DND-41 (cell line): ENCODE measurements at places on chromosomes 7 and 10.

- no peaks in the 10 kb centered on the region for H3K27me3 ChIP-seq
- H3K27ac ChIP-seq, result no peak overlapping the region
- no peak overlapping the region for H3K4me3 ChIP-seq
- no peaks in the 10 kb centered on the region for H3K4me1 ChIP-seq
- DNase-seq, result no peak
These were observed 221.7 kb downstream of the KIAA1217 start for GRCh38 chr10:24430591-24430990.

- no peaks in the 10 kb centered on the region for H3K4me1 ChIP-seq
- H3K27ac ChIP-seq, result no peak overlapping the region
- H3K36me3 ChIP-seq, result no peaks in the 10 kb centered on the region
- no peak for DNase-seq
These were observed 25.8 kb upstream of the LEP start for GRCh38 chr7:128215281-128215680.

GRCh38 chr10:101273330-101273729 lies 44.1 kb upstream of the LBX1 start:
- H3K36me3 ChIP-seq, result no peaks in the 10 kb centered on the region
- H3K4me1 ChIP-seq, result no peaks in the 10 kb centered on the region
- H3K27ac ChIP-seq, result no peak overlapping the region
- no peak for DNase-seq
- H3K27me3 ChIP-seq, result peaks cover 11% of the 10 kb centered on the region

GRCh38 chr7:80583901-80584300 lies 54.5 kb upstream of the CD36 start:
- H3K4me1 ChIP-seq, result no peaks in the 10 kb centered on the region
- H3K4me3 ChIP-seq, result no peak overlapping the region
- no peaks in the 10 kb centered on the region for H3K27me3 ChIP-seq
- no peak overlapping the region for H3K27ac ChIP-seq
- H3K36me3 ChIP-seq, result no peaks in the 10 kb centered on the region

DNA sequence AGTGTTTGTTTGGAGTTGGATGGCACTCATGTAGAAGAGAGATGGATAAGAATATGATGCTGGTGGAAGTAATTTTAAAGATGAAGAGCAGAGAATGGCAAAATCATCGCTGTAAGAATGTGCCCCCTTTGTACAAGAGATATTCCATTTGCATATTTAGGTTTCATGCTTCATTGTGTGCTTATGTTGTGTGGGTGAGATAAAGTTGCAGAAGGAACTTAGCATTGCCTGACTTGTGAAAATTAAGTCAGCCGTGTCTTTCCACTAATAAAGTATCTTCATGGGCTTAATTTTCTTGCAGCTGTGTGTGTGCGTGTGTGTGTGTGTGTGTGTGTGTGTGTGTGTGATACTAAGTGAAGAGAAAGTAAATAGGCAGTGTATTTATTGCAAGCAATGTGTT lies 381.9 kb downstream of the OTUD1 start:
- H3K4me1 ChIP-seq, result no peaks in the 10 kb centered on the region
- no peak overlapping the region for H3K27ac ChIP-seq
- no peak overlapping the region for H3K4me3 ChIP-seq
- H3K27me3 ChIP-seq, result peaks cover 5% of the 10 kb centered on the region
- H3K36me3 ChIP-seq, result no peaks in the 10 kb centered on the region

DNA sequence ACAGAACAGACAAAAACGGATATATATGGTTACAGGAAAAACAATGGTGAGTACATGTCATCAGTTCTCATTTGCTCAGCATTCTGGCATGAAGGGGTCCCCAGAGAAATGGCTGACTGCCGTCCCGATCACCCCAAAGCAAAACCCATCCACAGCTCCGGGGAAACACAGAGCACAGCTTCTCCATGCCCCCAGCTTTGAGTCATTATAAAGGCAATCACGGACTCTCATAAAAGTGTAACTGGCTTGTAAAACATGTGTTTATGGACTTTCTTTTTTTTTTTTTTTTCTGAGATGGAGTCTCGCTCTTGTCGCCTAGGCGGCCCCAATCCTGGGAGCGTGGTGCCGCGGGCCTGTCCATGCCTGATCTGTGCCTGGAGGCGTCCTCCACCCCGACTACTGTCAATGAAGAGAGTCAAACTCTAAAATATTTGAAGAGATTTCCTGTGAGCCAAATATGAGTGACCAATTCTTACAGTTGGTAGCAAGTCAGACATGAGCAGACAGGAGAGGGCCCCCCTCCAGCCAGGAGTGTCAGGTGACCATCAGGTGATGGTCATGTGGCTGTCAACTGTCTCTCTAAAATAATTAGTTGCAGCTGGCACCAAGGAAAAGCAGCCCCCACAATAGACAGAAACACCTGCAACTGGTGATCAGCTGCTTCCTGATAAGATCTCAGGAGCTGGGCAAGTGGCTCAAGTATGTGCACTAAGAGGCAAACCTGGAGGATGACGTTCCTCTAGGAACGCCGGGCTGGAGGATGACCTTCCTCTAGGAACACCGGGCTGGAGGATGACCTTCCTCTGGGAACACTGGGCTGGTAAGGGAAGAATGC lies 21.7 kb upstream of the NOM1 start:
- DNase-seq, result no peak
- peaks cover 19% of the 10 kb centered on the region for H3K27me3 ChIP-seq
- peaks cover 14% of the 10 kb centered on the region for H3K4me1 ChIP-seq

DNA sequence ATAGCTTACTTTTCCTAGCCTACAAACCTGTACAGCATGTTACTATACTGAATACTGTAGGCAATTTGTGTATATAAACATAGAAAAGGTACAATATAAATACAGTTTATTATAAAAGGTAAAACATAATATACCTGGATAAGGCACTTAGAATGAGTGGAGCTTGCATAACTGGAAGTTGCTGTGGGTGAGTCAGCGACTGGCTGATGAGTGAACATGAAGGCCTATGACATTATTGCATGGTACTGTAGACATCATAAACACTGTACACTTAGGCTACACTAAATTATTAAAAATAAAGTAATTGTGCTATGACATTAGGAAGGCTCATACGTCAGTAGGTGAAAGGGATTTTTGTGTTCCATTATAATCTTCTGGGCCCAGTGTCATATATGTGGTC lies 228.8 kb downstream of the HDAC9 start:
- no peak for DNase-seq
- no peaks in the 10 kb centered on the region for H3K4me1 ChIP-seq
- no peak overlapping the region for H3K4me3 ChIP-seq
- H3K27ac ChIP-seq, result no peak overlapping the region
- H3K36me3 ChIP-seq, result no peaks in the 10 kb centered on the region

DNA sequence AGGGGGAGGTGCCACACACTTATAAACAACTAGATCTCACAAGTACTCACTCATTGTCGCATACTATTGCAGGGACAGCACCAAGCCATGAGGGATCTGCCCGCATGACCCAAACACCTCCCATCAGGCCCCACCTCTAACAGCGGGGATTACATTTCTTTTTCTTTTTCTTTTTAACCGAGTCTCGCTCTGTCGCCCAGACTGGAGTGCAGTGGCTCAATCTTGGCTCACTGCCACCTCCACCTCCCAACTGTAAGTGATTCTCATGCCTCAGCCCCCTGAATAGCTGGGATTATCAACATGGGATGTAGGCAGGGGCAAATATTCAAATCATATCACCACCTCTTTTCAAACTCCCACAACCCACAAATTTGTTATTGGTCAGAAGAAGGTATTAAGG lies 76.7 kb downstream of the SKAP2 start:
- no peaks in the 10 kb centered on the region for H3K36me3 ChIP-seq
- no peaks in the 10 kb centered on the region for H3K27me3 ChIP-seq
- no peak overlapping the region for H3K27ac ChIP-seq
- H3K4me3 ChIP-seq, result no peak overlapping the region
- DNase-seq, result no peak
- no peaks in the 10 kb centered on the region for H3K4me1 ChIP-seq

DNA sequence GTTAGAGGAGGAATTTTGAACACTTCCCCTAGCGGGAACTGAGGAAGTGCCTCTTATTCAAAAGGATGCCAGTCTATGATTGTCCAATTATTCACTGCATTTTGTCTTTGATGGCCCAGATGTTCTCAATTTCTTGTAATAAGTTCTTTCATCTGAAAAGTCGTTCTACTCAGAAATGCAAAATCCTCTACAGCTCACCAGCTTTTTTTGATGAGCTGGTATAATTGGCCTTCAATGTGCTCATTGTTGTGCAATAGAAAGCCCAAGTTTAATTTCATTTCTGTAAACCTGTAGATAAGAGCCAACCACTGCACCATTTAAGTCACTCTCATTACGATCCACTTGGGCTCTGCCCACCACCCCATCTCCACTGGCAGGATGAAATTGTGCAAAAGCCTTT lies 978.7 kb upstream of the AUTS2 start:
- no peaks in the 10 kb centered on the region for H3K4me1 ChIP-seq
- no peak overlapping the region for H3K27ac ChIP-seq
- H3K4me3 ChIP-seq, result no peak overlapping the region
- H3K27me3 ChIP-seq, result no peaks in the 10 kb centered on the region
- DNase-seq, result no peak
- H3K36me3 ChIP-seq, result no peaks in the 10 kb centered on the region

DNA sequence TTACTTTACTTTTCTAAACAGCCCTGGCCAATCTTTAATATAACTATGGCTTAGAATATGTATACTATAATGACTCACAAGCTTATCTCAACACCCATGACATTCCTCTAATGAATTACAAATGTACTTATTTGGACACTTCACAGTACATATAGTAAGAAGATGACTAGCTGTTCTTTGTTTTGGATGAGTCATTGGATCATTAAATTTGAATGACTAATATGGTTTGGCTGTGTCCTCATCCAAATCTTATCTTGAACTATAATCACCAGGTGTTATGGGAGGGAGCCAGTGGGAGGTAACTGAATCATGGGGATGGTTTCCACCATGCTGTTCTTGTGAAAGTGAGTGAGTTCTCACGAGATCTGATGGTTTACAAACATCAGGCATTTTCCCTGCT lies 807.5 kb upstream of the SORCS1 start:
- no peaks in the 10 kb centered on the region for H3K27me3 ChIP-seq
- no peak overlapping the region for H3K27ac ChIP-seq
- H3K36me3 ChIP-seq, result no peaks in the 10 kb centered on the region
- no peak for DNase-seq
- no peaks in the 10 kb centered on the region for H3K4me1 ChIP-seq
- no peak overlapping the region for H3K4me3 ChIP-seq

DNA sequence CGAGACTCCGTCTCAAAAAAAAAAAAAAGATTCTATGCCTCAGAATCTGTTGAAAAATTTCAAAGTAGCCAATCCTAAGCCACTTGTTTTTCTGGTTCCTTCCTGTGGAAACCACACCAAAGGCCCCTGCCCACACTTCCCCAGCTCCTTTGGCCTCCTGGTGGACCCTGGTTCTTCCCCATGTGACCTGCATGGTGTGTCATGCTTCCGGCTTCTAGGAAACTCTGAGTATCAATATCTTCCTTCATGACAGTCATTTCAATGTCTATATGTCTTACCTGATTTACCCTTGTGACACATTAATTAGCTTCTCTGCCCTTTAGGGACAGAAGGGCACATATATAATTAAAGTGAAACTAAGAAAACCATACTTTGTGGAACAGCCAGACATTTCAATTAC lies 80.4 kb upstream of the GRB10 start:
- no peaks in the 10 kb centered on the region for H3K27me3 ChIP-seq
- no peaks in the 10 kb centered on the region for H3K36me3 ChIP-seq
- H3K4me3 ChIP-seq, result no peak overlapping the region
- no peaks in the 10 kb centered on the region for H3K4me1 ChIP-seq

GRCh38 chr10:18743926-18744325 lies 84.7 kb downstream of the ARL5B start:
- H3K27me3 ChIP-seq, result no peaks in the 10 kb centered on the region
- no peak for DNase-seq
- no peaks in the 10 kb centered on the region for H3K36me3 ChIP-seq
- H3K4me3 ChIP-seq, result no peak overlapping the region
- H3K27ac ChIP-seq, result no peak overlapping the region

- no peak overlapping the region for H3K27ac ChIP-seq
- DNase-seq, result no peak
- H3K27me3 ChIP-seq, result peaks cover 24% of the 10 kb centered on the region
- H3K4me1 ChIP-seq, result no peaks in the 10 kb centered on the region
These were observed 93.5 kb upstream of the DDC start for GRCh38 chr7:50658696-50659095.

DNA sequence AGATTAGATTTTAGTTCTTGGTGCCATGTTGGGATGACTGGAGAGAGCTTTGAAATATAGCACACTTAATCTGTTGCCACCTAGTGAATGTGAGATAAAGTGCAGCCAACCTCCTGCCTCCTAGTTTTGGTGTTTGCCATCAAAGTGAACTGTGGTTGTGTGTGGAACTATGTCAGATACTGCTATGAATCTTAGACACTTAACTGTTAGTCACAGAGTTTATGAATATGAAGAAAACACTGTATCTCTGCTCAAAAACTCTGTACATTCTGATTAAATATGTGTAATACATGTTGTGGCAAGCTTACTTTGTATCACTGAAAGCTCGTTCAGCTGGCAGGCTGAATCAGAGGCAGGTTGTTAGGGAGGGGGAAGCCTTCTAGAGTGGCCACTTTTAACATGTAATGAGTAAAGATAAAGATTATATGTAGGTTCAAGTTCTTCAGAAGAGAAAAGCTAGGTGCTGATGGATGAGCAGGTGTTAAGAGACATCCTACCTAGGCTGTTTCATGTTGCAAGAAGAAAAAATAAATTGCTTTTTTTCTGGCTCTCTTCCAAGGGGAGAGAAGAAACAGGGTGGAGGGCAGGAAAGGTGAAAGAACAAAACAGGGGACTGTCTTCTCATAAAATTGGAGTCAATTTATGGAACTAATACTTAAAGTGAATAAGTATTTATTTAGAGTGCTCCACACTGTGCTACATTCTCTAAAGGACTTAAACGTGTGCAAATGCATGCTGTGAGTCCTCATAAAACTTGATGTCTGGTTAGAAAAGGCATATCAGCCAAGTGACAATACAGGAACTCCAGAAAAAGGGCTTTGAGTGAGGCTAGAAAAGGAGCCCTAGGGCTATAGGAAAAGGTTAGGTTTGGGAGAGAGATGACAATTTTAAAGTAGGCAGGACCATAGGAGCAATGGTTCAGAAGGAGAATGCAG lies 14.1 kb upstream of the LAMB1 start:
- no peak overlapping the region for H3K27ac ChIP-seq
- no peaks in the 10 kb centered on the region for H3K36me3 ChIP-seq
- DNase-seq, result no peak
- no peaks in the 10 kb centered on the region for H3K27me3 ChIP-seq

GRCh38 chr10:85459906-85460305 lies 906.7 kb downstream of the GRID1 start:
- H3K27me3 ChIP-seq, result no peaks in the 10 kb centered on the region
- no peak overlapping the region for H3K27ac ChIP-seq
- no peaks in the 10 kb centered on the region for H3K4me1 ChIP-seq
- H3K4me3 ChIP-seq, result no peak overlapping the region
- DNase-seq, result no peak

DNA sequence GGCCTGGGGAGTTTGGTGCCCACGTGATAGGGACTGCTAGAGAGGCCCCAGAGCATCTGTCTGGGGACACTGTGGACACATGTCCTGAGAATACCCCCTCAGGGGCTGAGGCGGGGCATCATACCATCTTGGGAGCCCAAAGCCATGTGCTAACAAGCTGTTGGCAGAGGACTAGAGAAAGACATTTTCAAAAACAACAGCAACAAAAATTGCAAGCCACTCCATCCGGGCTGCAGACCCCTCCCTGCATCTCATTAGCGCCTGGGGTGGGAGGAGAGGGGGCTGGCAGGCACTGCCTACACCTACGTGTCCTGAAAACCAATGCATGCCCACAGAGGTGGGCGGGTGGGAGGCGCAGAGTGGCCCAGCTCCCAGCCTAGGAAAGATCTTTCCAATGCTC lies 507.4 kb upstream of the PODXL start:
- no peaks in the 10 kb centered on the region for H3K4me1 ChIP-seq
- H3K27me3 ChIP-seq, result peaks cover 6% of the 10 kb centered on the region
- DNase-seq, result no peak
- no peak overlapping the region for H3K27ac ChIP-seq
- no peak overlapping the region for H3K4me3 ChIP-seq
